Brain (organoid and tissue), 16 donors: ENCODE measurements at places on chromosomes 4 and X.

GRCh38 chrX:137565921-137566745, at the start of gene ZIC3:
Gene ZIC3, plus strand, starts transcription at chrX:137566127. Its CDS starts 565 bp downstream, at chrX:137566692.
- DNase-seq, result peak; percentile 94

DNA sequence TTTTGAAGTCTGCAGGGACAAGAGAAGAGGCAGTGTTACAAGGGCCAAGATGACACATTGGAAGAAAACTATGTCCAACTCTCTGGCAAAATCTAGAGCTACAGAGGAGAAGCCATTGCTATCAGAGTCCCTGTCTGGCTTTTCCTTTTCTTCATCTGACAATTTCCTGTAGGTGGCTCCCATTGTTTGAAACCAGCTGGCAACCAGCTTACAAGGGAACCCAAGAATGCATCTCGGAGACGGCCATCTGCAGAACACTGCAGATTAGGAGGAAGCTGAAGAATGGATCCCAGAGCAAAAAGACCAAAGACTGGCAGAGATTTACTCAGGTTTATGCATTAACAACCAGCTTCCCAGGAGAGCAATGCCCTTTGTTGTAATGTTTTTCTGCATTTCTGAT, 216.2 kb upstream of the CTSO start:
- DNase-seq, result no peak

DNA sequence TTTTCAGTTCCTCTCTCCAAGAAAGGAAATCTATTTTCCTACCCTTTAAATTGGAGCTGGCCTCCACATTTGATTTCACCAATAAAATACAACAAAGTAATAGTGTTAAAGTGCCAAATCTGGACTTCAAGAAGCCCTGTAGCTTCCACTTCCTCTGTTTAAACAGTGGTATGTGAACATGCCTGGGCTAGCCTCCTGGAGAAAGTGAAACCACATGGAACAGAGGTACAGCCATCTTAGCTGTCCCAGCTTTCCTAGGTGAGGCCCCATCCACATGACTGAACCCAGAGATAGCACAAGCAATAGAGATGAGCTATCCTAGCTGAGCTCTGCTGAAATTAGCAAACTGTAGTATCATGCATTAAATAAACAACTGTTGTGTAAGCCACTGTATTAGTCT, 131.8 kb upstream of the VCX start:
- DNase-seq, result no peak

GRCh38 chr4:112312610-112313239, 15.6 kb downstream of the ALPK1 start:
- DNase-seq, result no peak

GRCh38 chr4:138190452-138190858, 51.7 kb downstream of the SLC7A11 start:
- DNase-seq, result no peak

- DNase-seq, result no peak
Observed at GRCh38 chrX:118621081-118621759, 106.2 kb upstream of the IL13RA1 start.

- DNase-seq, result no peak
Observed at GRCh38 chr4:24370421-24370820, 213.9 kb downstream of the DHX15 start.

- DNase-seq, result no peak
Observed at GRCh38 chrX:77502951-77503525, 55.8 kb downstream of the FGF16 start.

DNA sequence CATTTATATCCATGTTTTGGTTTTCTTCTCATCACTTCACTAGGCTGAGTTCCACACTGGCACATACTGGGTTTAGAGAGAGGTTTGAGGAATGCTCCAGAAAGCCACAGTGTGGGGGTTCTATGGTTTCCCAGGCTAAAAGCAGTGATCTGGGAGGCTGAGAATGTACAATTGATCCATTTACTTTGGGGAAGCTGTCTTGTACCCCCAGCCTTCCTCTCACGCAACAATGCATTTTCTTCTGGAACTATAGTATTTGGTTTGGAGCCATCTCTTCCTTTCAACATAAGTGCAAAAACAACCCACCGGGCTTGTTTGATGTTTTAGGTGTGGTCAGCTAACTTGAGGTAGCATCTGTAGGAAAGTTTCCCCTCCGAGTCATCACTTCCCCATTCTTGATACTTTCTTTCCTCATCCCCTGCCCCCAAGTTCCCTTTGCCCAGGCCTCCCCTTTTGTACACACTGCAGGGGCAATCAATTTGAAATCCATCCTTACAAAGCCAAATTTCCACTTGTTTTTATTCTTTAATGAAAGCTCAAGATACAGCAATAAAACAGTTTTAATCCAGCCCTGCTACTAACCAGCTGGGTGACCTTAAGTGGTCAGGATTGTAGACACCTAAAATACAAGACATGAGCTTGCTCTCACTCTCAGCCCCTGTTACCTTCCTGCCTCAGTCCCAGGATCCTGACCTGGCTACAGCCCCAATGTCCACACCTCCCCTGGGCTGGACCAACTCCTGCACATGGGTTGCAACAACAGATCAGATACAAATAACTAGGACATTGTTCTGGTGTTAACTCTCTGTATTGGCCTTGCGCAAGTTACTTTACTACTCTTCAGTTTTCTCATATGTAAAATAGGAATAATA, 109.2 kb downstream of the FHDC1 start:
- DNase-seq, result no peak

- no peak for DNase-seq
Observed at GRCh38 chr4:158934996-158935669, 166.3 kb downstream of the FNIP2 start.

DNA sequence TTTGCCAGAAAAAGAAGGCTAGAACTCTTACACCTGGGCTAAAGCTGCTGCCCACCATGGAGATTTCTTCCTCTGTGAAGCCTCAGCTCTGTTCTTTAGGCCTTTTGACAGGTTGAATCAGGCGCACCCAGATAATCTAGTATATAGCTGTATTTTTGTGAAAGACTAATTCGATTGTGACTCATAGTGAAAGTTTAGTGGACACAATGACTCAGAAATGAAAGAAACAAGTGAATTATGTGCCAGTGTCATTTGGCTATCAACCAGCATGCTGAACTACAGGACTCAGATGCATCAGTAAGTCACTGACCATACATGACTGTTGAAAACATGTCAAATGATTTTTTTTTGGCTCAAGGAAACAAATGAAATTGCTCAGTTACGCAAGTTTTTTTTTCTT, 425.4 kb downstream of the SLITRK2 start:
- DNase-seq, result no peak

DNA sequence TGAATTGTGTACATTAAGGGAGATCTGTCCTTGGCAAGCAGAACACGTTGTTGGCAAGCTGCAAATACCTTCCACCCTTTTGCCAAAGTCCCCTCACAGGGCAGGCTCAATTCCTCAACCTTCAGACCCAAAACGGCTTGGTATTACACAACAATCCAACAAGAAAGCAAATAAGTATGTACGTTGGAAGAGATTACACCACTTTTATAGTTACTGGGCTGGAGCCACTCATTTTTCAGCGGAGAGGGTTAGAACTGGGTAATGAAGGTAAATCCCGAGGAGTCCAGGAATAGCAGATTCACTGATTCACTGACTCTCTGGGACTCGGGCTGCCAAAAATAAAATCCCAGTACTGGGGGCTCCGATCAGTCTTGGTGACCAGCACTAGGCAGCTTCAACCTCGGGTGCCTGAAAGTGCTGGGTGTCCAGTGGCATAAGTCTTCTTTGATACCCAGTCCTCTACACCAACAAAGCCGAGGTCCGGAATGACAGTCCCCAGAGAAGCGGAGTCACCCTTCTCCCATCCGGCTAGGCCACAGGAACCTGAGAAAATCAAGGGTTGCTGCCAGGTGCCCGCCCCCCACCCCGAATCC, 587 bp downstream of the TIMM8A start:
- no peak for DNase-seq

DNA sequence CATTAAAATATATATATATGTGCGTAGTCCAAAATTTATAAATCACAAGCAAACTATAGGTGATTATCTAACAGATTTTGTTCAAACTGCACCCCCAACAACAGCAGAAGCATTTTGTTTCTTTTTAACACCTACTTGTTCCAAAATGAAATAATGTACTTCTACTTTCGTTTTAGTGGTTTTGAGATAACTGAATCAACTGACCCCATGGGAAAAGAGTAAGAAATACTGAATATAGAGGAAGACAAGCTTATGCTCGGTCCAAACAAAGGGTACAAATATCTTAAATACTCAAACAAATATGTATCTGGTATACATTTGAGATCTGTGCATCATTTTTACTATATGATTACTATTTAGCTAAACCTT, 22.4 kb downstream of the MAP7D3 start:
- DNase-seq, result no peak

GRCh38 chr4:18194278-18194677, 172.7 kb upstream of the LCORL start:
- DNase-seq, result no peak

- no peak for DNase-seq
Observed at GRCh38 chrX:38548508-38548907, 12.8 kb upstream of the TSPAN7 start.

GRCh38 chr4:141210168-141210567, 10.5 kb upstream of the ZNF330 start:
- no peak for DNase-seq

DNA sequence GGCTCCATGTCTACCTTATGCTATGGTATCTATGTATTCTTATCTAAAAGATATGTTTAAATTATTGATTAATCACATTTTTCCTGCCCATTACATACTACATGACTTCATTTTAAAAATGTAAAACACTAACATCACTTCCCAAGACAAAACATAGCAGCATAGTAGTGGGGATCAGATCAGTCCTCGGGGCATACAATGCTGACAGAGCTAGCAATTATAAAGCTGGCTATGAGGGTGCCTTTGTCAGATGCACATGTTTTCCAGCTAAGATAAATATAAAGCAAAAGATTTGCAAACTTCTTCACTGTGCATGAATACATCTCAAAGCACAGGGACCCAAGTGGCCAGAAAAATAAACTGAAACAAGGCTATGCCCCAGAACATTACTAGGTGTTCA, 549.8 kb upstream of the INTU start:
- DNase-seq, result no peak

- DNase-seq, result no peak
Observed at GRCh38 chrX:130173190-130173895, 1.6 kb downstream of the RAB33A start.

- peak; percentile 95 for DNase-seq
Observed at GRCh38 chrX:48696301-48696908, at the start of gene SUV39H1. Gene SUV39H1, plus strand, starts transcription at chrX:48696734. Its CDS starts 51 bp downstream, at chrX:48696785.

DNA sequence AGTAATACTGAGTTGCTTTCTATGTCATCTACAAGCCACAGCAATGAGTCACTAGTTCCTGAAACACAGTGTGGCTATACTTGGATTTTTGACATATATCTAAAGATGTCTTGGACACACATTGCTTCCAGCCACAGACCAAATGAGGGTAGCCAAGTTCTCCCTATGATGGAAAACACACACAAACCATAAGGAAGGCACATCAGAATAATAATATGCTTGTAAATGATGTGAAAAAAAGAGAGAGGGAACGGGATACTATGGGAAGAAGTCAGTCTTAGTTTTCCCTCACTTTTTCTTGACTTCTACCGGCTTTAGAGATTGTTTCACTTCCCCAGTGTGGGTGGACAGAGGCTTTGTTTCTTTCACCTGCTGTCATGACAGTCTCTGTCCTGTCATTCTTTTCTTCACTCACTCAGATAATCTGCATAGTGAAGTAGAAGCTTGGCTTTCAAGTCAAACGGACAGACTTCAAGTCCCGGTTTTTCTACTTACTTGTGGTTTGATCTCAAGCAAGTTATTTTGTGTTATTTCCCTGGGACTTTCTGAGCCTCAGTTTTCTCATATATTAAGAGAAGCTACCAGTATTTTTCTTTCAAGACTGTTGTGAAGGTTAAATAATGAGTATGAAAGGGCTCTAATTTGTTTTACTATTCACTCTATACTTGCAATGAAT, 34.7 kb downstream of the P2RY10 start:
- no peak for DNase-seq

- DNase-seq, result no peak
Observed at GRCh38 chr4:99893839-99894160, 427 bp downstream of the LAMTOR3 start.

GRCh38 chr4:1762264-1763010, 30.7 kb upstream of the FGFR3 start:
- no peak for DNase-seq

- no peak for DNase-seq
Observed at GRCh38 chrX:100710816-100711215, 21.1 kb downstream of the SYTL4 start.

- DNase-seq, result no peak
Observed at GRCh38 chrX:21873063-21873775, 17.4 kb downstream of the YY2 start.

DNA sequence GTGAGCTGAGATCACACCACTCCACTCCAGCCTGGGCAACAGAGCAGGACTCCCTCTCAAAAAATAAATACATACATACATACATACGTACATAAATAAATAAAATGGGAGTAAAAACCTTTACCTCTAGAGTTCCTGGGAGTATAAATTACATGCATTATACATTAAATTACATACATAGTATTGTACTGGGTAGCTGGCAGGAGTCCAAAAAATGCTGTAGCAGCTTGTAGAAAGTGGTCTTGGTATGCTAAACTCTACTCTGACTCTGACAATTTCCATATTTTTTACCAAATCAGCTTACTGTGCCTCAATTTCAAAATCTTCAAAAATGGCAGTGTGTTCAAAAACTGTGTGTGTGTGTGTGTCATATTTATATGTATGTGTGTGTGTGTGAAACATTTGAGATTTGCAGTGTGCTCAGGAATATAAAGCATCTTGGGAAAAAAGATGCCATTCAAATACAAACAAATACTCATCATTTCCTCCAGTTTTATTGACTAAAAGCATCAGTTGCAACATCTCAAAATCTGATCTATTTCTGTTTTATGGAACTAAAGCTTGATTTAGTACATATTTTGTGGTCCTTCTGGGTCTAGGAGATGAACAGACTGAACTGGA, 171.7 kb downstream of the SHROOM3 start:
- DNase-seq, result peak; percentile 83

GRCh38 chr4:132108784-132109183, 1040.3 kb upstream of the PCDH10 start:
- DNase-seq, result no peak

GRCh38 chr4:80931631-80932081, 98.9 kb upstream of the BMP3 start:
- peak; percentile 10 for DNase-seq

DNA sequence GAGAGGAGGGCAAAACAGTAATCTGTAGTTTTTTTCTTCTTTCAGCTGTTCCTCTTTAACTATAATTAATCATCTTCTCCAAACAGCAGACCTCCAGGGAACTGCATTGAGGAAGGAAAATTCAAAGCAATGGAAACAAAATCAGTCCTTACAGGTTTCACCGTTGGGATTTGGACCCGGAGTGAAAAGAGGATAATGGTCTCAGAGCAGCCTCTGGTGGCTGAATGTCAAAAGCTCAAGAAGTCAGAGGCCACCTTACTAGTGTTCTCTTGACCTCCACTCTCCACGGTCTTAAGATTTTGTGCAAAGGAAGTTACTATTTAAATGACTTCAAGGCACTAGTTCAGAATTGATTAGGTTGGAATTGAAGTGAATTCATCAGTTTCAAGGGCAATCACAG, 16.0 kb upstream of the MID1 start:
- DNase-seq, result peak; percentile 56
